Activated gamma-delta T cell treated with Interleukin-2 at 50 U/mL for 16 hours (primary cell): ENCODE measurements at places on chromosomes 1 and 21.

- no peak for DNase-seq
Observed at GRCh38 chr1:26690576-26691031, 5.2 kb upstream of the ARID1A start.

DNA sequence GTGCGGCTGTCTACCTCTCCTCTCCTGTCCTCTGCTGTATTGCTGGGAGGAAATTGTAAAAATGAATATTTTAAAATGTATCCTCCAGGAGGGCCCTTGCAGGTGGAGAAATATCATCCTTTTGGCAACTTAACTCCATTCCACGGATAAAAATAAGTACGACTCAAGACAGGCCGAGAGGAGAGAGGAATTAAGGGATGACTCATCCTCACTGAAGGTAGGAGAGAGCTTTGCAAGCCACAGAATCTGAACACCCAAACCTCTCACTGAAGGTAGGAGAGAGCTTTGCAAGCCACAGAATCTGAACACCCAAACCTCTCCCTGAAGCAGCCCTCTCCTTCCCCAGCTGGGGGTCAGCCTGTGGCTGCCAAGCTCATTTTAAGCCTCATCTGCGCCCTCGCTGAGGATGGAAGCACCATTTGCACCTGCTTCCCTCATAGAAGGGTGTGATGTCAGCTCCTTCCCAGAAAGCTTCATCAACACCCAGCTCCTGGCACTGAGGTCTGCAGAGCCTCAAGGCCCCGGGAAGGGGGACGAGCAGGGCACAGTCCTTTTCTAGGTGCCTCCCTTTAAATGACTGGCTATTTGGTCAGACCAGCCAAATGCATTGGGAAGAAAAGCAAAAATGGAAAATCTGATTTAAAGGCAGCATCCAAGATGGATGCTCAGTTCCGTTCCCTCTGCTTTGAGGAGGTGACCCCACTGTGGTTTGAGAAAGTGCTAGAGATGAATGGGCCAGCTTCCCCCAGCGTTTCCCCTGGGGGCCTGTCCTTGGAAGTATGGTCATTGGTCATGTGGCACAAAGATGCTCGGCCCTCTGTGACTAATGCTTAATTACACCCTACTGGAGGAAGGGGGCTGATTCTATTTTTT is 12.9 kb upstream of the SELENON start:
- DNase-seq: no peak

GRCh38 chr21:38958940-38959691 is 153.4 kb downstream of the ETS2 start:
- DNase-seq: no peak

- DNase-seq: no peak
Observed at GRCh38 chr1:218850367-218850766, 323.3 kb upstream of the LYPLAL1 start.
